ENCODE measurements at places on chromosomes 3 and 15.

DNA sequence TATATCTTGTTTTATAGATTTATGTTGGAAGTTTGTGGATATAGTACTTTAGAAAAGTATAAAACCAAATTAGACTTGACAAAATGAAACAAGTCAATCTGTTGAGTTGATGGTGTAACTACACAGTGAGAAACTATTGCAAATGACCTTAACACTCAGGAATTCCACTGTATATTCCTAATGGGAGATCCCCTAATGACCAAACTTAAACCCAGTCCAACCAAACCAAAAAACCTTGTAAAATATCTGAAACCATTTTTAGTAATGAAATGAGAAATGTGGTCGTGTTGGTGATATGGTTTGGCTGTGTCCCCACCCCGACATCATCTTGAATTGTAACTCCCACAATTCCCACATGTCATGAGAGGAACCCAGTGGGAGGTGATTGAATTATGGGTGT, 31.9 kb upstream of the ATP13A3 start:
- no peak for DNase-seq

DNA sequence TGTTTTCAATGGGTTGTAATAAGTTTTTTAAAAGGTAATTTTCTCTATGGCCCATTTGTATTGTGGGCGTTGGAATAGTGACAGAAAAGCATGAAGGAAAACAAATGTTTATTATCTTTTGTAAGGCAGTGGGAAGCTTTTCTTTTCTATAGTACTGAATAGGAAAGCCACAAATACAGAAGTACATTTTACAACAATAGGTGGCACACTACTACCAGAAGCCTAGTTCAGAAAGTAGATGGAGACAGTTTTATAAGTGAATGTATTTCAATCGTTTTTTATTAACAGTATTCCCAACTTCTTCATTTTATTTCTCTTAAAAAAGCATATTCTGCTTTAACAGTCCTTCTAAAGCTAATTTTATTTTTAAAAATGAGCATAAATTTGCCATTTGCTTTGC, 296.7 kb downstream of the PTPRG start:
- no peak for DNase-seq

DNA sequence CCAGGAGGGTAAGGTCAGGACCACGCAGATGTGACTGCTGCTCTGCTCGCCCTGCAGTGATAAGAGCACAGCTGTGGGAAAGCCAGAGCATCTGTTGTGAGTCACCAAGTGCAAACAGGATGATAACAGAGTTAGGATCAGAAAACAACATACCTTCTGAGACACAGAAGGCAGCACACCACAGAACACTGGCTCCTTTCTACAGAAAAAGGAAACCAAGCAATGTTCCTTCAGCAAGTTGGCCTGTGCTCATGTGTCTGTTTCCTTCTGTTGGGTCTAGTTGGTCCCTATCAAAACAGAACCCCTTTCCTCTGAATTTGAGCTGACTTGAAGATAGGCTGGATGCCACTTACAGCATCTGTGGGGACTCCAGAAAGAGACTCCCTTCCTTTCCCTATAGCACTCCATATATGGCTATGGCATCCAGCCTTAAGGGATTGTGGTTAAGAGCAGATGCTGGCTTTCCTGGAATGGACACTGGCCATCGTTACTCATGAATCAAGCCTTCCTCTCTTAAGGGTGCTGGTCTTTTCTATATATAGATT, 440.7 kb upstream of the THBS1 start:
- no peak for DNase-seq

DNA sequence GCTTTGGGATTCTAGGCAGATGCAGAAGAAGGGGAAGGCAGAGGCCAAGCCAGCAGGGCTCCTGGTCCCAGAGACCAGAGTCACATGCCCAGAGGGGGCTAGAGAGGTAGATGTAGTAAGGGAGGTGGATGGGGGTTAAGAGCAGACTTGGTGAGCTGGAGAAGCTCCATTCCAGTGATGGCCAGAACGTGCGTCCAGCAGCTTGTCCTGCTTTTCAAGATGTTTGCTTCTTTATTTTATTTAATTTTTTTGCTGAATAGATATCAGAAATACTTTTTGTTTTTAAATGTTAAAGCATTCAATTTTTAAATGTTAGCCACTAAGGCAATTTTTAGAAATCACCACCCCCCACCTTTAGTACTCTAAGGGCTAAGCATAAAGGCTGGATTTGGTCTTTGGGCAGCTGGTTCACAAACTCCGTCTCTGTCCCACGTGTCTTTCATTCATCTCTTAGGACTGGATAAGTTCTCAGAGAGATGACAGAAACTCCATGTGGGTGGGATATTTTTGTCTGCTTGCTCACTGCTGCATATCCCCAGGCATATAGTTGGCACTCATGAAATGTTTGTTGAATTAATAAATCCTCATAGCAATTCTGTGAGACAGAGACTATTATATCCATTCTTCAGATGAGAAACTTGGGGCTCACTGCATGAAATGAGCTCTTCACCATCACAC, 6.7 kb downstream of the COLQ start:
- no peak for DNase-seq

Data from iPS-NIHi11 (cell line).